Nephron progenitor cell (in vitro differentiated cells): ENCODE measurements at places on chromosomes 2 and 18.
A peak's percentile ranks its signal among the peaks of the same experiment; 100 is the strongest.

- peak; percentile 97 for DNase-seq
Observed at GRCh38 chr2:112645310-112646101, at the start of gene SLC20A1. SLC20A1 (plus strand) TSS chr2:112645939; CDS start chr2:112646829, 890 bp downstream.

GRCh38 chr2:235493775-235494715 is at the start of gene AGAP1:
AGAP1 (plus strand) TSS chr2:235494043.
- DNase-seq = peak; percentile 91

DNA sequence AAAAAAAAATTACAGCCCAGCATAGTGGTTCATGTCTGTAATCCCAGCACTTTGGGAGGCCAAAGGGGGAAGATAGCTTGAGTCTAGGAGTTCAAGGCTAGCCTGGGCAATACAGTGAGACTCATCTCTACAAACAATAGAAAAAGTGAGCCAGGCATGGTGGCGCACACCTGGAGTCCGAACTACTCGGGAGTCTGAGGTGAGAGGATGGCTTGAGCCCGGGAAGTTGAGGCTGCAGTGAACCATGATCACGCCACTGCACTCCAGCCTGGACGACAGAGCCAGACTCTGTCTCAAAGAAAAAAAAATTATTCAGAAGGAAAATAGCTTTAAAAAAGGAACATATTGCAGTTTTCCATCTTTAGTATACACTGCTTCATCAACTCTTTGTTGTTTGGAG is 47.8 kb downstream of the CYP27C1 start:
- DNase-seq = no peak

GRCh38 chr18:3450012-3450798 is at the start of gene TGIF1:
TGIF1 (plus strand) TSS chr18:3450172; CDS start chr18:3450490, 318 bp downstream.
- peak; percentile 89 for DNase-seq

GRCh38 chr2:40431600-40431955 is 20.3 kb downstream of the SLC8A1 start:
- no peak for DNase-seq

- DNase-seq = no peak
Observed at GRCh38 chr2:11634584-11634983, 35.4 kb downstream of the NTSR2 start.
